ENCODE measurements at places on chromosomes 12 and 14.

- DNase-seq, result no peak
These were observed 10.1 kb downstream of the PTGDR start for GRCh38 chr14:52277552-52277951.

DNA sequence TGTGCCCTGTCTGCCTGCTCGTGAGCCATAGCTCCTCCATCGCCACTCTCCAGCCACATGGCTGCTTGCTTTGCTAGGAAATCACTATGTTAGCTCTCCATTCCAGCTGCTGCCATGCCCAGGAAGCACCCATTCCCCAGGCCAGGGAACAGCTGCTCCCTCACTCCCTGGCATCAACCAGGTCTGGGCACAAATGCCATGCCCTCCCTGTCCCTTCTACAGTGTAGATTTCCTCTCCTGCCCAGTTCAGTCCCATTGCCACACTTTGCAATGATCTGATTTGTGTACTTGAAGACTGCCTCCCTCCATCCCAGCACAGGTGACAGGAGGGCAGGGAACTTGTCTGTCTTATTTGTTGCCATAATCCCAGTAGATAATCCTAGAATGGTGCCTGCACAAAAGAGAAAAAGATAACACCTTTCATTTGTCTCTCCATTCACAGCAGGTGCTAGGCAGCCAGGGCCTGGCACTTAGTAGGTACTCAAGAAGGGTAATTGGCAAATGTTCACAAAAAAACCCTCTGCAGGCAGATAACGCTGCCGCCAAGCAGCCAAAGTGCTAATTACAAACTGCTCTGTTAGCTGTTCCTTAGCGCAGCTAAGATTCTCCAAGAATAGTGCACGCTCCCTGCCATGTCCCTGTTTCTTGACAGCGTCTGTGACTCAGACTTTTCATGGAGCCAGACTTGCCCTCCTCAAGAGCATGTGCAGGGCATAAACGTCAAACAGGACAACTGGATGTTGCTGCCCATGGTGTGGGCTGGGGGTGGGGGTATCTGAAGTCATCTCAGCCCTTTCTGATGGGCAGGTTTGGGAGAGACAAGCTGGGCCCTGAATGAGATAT is 69.1 kb downstream of the ARL6IP4 start:
- no peak for DNase-seq

- DNase-seq, result no peak
These were observed at the start of gene NYNRIN for GRCh38 chr14:24398653-24399446. NYNRIN (plus strand) TSS chr14:24399003; CDS start chr14:24399247, 244 bp downstream.

DNA sequence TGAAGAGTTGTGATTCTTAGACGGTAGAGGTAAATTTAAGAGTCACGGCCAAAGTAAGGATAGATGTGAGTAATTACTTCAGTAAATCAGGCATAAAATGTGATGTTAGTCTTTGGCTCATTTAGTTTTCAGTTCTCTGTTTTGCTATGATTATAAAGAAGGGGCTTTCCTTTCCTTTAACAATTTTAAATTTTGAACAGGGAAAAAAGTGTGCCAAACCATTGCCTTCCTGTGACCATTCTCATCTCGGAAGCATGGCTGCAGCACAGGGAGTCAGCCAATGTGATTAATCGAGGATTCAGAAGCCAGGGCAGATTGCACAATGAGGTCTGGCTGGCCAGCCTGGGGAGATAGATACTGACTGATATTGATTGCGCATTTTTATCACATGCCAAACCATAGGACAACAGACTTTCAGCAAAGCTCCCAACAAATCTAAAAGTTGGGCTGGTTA is 480.2 kb upstream of the PRICKLE1 start:
- no peak for DNase-seq

GRCh38 chr12:1418144-1418543 is 176.2 kb downstream of the FBXL14 start:
- no peak for DNase-seq

DNA sequence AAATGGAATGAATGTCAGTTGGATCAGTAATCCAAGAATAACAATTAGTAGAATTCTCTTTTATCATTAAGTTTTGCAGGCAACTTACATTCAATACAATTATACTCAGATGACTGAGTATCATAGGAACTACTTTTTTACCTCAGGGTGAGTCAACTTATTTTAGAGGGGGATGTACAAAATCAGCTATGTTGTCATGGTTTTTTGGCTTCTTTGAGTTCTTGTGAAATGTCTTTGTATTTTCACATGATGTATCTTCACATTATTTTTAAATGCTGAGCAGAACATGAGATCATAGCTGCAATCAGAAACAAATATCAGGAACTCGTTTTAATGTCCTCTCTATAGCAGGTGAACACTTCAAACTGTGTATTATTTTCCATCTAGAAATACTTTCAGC is 65.3 kb upstream of the PTPRR start:
- DNase-seq, result no peak

DNA sequence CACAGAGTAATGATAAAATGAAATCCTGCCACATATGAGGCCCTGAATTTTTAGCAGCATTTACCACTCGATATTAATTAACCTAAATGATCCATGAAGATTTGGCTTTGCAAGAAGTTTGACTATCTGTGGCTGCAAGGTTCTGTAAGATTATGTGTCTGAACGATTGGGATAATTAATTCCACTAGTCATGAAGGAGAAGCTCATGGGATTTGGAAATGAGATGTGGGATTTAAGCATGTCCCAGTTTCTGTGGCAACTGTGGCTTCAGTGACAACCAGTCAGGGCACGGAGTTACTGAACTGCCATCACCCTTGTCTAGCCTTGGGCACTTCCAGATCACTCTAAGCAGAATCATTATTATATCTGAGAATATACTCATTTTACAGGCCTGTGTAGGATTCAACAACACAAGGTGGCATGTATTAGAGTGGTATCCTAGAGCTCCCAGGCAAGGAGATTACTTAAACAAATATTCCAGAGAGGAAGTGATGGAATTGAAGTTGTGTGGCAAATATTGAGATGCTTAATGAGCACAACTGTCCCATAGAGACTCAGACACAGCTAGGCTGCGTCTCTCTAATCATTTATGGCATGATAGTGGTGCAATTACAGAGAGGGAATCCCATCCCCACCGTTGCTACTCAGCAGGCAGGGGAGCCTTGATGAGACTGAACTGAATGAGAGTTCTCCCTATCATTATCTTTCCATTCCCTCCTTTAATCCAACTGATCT is 205.0 kb upstream of the KRR1 start:
- no peak for DNase-seq

DNA sequence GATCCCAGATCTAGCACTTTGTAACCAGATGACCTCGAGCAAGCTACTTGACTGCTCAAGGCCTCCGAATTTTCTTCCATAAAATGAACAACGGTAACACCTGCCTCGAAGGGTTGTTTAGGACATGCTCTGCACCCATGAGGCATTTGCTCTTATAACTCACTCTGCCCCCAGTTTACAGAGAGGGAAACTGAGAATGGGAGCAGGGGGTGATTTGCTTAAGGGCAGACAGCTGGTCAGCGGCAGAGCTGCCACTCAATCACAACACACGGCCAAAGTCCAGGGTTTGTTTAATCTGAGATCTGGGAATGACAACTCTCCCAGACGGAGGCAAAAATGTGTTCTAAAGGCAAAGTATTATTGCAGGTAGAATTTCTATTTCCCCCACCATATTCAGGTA is 156.3 kb downstream of the RIMBP2 start:
- no peak for DNase-seq

DNA sequence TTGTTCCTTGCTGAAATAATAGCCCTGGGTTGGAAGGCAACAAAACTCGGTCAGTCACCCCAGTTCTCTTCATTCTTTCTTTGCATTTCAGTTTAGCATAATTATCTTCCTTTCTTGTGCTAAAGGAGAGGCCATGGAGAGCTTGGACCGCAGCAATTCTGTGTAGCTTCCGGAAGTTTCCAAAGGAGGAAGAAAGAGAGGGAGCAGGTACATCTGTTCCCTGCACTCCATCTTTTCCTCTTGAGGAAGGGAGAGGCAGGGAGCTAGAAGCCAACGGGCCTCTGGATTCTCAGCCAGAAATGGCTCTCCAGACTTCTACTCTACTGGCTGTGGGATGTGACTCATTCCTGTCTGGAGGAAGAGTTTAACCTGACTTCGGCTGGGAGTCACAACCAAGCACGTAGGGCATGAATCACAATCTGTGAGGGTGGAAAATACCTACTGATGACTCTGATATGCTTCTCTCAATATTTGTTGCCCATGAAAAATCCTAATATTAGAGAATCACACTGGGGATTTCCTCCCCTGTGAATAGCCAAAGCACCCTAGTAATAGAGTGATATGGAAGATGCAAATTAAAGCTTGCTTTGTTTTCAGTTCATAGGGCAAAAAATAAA is 17.0 kb downstream of the ANO6 start:
- no peak for DNase-seq

GRCh38 chr12:62720661-62721330 is 214.2 kb downstream of the PPM1H start:
- DNase-seq, result no peak

DNA sequence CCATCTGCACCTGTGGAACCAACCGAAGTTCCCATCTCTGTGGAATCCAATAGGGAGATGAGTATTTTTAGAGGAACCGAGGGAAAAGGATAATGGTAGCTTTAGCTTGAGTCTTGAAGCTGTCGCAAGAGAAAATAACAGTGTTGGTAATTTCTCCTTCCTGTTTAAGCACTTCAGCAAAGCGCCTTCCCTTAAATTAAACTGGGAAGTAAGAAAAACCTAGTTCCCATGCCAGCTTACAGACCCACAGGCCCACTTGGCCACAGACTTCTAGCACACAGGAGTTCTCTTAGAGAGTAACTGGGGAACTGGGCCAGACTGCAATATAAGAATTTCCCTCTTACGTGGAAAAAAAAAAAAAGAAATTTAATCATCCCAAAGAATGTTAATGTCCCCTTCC is 223.8 kb downstream of the EFCAB11 start:
- DNase-seq, result no peak

DNA sequence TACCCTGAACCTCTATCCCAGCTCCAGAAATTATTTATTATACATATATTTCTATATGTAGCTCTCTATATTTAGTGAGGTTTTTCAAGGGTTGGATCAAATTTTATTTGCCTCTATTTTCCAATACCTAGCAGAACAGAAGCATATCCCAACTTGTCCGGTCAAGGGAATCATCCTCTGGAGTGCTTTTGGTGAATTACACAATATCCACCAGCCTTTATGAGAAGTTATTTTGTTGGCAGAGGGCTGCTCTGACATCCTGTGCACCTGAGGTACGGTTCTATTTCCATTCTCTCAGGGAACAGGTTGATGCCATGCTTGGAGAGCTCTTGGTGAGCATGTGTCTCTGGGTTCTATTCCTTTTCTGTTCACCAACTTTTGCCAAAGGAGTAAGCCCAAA is 1056.4 kb downstream of the GALC start:
- DNase-seq, result no peak

- DNase-seq, result no peak
These were observed 24.7 kb downstream of the ARG2 start for GRCh38 chr14:67644428-67644827.

- DNase-seq, result no peak
These were observed 49.0 kb downstream of the MSRB3 start for GRCh38 chr12:65327207-65328076.

DNA sequence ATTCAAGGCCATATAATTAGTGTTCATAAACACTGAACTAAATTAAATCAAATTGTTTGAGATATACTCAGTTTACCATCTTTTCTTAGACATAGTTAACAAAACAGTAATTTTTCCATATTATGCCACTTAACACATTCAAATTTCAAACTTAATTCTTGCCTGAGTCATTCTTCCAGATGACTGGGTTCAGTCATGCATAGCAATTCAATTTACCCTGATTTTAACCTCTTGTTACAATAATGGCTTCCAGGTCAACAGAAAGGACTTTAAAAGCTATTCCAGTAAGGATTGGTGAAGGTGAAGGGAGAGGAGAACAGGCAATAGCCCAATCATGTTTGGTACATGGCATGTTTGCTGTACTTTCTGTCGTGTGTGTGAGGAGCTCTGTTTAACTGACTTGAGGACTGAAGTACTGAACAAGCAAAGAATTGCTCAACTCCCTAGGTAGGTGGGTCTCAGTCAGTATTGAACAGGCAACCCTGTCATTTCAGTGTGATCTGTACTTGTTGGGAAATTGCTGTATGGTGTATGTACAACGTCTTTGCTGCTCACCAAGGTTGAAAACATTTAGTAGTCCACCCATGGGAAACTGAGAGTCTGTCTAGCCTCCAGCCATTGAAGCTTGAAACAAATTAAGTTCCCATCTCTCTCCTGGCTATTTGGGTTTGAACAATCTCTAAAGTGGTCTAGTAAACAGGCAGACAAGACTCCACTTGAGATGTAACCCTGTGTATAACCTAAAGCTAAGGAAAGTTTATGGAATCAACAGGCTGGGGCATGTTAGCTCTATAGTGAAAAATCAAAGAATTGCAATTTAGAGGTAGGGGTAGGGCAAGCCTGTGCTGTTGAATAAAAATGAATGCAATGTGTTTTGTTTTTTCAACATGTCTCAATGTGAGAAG is 327.2 kb downstream of the BTG1 start:
- DNase-seq, result no peak

- no peak for DNase-seq
These were observed 289.9 kb upstream of the KITLG start for GRCh38 chr12:88870000-88870737.
